ENCODE measurements at places on chromosomes 7 and 10. TPM values are rescaled to one million over a fixed set of nuclear protein-coding genes. Genes with fewer than 3 reads are reported as not detected.

Gene ENO4
- total RNA-seq: 0.24 TPM

Gene SGCE
- total RNA-seq: 52.1 TPM

Gene CXCL12
- 47.3 TPM for total RNA-seq

Gene RPA3
- total RNA-seq: 57.4 TPM

Gene SLC18A3
- 0.12 TPM for total RNA-seq

- no peak for DNase-seq
Observed at GRCh38 chr7:150952331-150953050, 25.6 kb downstream of the KCNH2 start.

GRCh38 chr7:93717217-93717900 is 142.8 kb upstream of the CALCR start:
- no peak for DNase-seq

GRCh38 chr7:96679886-96680285 is 29.8 kb downstream of the SEM1 start:
- DNase-seq: peak; percentile 69

GRCh38 chr7:41503438-41503837 is 199.5 kb downstream of the INHBA start:
- DNase-seq: no peak

DNA sequence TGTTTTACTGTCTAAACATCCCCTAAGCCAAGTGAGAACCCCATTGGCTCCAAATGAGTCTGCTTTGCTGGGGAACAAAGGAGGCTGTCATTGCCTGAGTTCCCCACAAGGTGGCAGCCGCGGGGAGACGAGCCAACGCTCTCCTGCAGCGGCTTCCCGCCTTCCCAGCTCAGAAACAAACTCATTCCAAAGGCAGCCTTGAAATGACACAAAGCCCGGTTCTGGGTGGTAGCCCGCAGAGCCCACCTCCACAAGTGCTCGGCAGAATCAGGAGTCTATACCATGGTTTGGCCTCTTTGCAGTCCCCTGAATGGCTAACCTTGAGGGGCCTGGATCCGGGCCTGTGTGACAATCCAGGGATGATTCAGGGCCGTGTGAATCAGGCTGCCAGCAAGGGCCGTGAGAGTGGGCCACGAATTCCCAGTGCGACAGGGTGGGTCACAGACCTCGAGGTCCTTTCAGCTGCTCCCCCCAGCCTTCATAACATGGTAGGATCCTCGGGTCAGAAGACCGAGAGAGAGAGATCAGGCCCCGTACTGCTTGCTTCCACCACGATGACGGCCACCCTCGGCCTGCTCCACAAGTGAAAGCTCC is 79.7 kb downstream of the DLG5 start:
- DNase-seq: peak; percentile 89
